Cerebellar cortex (tissue), 1 donor: ENCODE measurements at places on chromosomes 12 and 14.
A peak's percentile ranks its signal among the peaks of the same experiment; 100 is the strongest.

DNA sequence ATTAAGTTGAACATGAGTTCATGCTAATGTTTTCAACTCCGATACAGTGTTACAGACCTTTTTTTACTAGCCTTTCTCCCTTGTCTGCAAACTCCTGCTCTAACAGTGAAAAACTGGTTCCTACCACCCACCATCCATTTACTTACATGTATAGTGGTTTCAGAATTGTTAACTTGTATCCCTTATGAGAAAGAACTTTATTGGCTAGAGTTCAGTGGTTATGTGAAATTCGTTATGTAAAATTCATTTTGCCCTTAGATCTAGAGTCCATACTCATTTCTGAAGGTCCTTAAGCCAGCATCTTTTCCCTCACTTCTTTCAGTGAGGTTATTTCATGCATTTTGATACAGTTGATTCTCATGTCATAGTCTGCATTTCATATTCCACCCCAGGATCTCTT is 51.0 kb downstream of the PRKCH start:
- DNase-seq: no peak

GRCh38 chr12:50112456-50113218 is 601 bp downstream of the COX14 start:
- no peak for DNase-seq

DNA sequence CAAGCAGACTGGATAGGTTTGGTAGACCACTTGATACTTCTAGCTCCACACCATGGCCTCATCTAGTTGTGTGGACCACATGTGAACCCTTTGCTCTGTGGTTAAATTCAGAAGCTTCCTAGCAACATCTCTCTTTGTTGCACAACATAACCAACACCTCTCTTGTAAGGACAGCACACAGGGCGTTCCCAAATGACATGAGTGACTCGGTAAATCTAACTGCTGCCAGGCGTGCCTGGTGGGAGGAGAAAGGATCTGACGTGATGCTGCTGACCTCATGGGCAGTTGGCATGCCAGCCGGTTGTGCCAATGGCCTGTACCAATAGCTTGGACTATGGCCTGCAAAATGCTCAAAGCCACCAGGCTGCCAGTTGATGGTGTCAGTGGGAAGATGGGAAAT is 93.8 kb downstream of the CPSF2 start:
- DNase-seq: no peak

- no peak for DNase-seq
Measured at GRCh38 chr12:109888179-109889020, 8.1 kb upstream of the GLTP start.

- DNase-seq: no peak
Measured at GRCh38 chr14:77314043-77314442, 6.6 kb downstream of the POMT2 start.

- no peak for DNase-seq
Measured at GRCh38 chr14:51236314-51236713, 3.7 kb upstream of the TMX1 start.

DNA sequence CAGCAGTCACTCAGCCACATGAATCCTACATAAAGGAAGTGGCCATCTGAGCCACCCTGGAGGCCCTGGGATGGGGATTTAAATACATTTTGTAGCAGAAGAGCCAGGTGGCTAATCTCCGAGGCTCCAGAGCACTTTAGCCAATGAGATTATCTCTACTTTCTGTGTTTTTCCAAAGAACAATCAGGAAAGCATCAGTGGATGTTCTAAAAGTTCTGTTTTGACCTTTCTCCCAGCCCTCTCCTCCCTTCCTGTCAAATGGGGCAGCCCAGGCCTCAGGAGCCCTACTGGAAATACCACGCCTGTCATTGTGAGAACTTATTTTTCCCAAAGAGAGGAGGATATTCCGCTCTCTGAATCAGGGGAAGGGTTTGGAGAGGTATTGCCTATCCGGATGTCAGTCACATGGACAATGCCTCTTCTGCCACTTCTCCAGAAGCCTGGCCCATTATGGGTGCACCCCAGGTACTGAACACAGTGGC is 336.8 kb upstream of the FKBP4 start:
- DNase-seq: no peak

GRCh38 chr12:12899530-12900380 is 8.4 kb downstream of the GPRC5A start:
- DNase-seq: no peak

- DNase-seq: no peak
Measured at GRCh38 chr14:91496790-91497189, 13.3 kb downstream of the PPP4R3A start.

- DNase-seq: peak; percentile 66
Measured at GRCh38 chr14:103391048-103391447, 5.8 kb downstream of the MARK3 start.

DNA sequence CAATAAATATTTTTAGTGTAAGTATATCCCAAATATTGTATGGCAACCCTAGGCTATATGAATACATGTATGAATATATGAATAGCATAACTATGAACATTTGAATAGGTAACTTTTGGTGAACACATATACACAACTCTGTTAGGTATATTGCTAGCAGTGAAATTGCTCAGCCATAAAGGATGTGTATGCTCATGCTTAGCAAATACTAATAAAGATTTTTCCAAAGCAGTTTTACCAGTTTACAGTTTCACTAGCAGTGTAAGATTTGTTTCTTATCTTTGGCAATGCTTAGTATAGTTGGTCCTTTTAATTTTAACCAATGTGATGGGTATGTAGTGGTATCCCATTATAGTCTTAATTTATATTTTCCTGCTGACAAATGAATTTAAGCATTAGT is 5.3 kb upstream of the DAAM1 start:
- no peak for DNase-seq

GRCh38 chr12:42587601-42588523 is 1.7 kb downstream of the PRICKLE1 start:
- DNase-seq: peak; percentile 75

DNA sequence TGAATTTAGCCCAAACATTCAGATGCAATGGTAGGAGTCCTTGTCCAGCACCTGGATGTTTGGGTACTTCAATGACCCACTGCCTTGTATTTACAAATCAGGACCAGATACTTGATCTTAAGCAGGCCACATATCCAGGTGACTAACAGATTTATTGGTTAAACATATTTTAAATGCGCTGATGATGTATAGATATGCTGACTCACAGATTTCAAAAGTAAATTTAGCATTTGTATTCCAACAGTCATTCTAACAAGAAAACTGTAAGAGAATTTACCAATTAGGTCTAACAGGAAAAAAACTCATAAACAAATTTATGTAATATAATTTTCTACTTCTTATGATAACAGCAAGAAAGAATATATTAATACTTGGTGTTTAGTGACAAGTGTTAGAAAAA is 29.4 kb upstream of the MYF6 start:
- DNase-seq: no peak

- no peak for DNase-seq
Measured at GRCh38 chr12:50297996-50298395, 14.7 kb upstream of the LIMA1 start.

DNA sequence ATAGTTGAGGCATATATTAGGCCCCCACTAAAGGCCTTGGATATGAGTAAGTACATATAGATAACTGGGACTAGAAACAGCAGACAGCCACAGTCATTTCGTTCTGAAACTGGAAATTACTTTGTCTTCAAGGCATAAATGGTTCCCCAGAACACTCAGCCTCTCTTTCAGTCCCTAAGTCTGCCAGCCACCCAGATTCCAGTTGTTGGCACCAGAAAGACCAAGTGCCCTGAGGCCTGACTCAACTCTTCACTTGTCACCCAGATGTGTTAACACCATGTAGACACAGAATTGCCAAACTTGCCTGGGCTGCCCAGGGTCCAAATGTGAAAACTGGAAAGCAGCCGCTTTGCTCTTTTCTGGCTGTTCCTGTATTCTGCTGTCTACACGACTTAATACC is 3.0 kb upstream of the LGALS3 start:
- DNase-seq: no peak

GRCh38 chr14:103418481-103418818 is 33.2 kb downstream of the MARK3 start:
- DNase-seq: no peak

GRCh38 chr12:124640056-124640455 is 72.6 kb upstream of the NCOR2 start:
- DNase-seq: no peak

DNA sequence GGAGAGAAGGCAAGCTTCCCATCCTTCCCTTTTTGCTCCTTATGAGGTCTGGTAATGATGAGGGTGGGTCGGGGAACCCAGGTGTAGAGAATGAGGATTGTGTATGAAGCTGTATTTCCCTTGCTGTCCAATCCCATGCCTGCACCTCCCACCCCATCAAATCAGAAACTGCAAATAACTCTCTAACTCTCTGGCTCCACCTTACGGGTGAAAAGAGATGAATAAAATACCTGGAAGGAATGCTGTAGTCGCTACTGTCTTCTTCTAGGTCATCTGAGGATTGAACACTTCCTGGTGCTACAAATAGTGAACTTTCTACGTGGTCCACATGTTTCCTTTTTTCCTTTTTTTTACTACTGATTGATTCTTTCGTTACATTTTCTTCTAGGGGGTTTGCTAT is 38.9 kb upstream of the DICER1 start:
- peak; percentile 56 for DNase-seq

DNA sequence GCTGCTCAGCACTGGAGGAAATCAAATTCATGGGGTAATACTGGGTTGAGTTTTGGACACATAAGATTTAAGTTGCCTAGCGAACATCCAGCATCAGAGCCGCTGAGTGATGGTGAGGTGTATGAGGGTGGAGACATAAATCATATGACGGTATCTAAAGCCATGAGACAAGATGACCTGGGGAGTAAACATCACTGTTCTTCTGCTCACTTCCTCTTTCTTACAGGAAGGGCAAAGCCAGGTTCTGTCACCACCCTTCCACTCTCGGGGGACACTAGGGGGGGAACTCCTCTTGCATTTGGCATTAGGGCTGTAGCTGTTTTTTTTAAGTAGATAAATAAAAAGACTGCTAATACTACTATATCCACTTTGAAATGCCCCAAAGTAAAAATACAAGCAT is 24.0 kb downstream of the PRDM4 start:
- DNase-seq: no peak
